NCI-H2081 (cell line): ENCODE measurements at places on chromosomes 1 and 21.

DNA sequence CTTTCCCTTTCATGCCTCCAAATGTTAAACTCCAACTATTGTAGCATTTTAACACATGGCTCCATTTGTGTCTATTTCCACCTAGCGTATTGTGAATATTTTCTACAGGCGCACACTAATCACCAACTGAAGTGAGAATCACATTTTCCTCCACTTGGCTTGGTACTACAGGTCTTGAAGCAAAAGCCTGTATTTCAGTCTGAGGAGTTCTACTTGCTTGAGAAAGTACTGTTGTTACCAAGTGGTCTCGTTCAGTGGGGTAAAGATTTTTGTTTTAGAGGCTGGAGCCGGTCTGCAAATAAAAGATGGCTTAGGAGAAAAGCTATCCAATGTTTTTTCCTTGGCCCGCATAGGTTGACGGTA is 550 bp upstream of the PTBP2 start:
- no peak for DNase-seq

DNA sequence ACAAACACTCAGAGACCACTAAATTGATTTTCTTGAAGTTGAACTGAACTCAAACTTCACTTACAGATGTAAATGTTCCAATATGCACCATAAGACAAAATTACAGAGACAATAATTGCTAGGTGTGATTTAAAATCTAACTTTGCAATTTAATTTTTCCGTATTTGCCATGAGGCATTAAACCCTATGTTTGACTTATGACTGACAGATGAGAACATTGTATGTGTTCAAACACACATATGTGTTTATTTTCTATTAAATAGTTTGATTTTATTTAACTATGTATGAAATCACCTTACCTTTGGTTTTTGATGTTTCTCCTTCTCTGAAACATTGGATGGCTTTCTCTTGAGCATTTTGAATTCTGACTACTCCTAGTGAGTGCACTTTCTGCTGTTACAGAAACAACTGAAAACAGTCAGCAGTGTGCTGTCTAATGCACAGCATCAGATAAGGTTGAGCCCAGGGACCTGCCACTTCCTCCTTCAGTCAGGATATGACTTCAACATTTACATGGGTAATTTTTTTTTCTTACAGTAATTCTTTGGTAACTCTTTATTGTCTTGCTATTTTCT is at the start of gene SAMSN1:
Gene SAMSN1 (minus strand): TSS at position 410 of the 575 bp plus-strand sequence. CDS start 54 bp downstream, at position 356.
- no peak for DNase-seq

DNA sequence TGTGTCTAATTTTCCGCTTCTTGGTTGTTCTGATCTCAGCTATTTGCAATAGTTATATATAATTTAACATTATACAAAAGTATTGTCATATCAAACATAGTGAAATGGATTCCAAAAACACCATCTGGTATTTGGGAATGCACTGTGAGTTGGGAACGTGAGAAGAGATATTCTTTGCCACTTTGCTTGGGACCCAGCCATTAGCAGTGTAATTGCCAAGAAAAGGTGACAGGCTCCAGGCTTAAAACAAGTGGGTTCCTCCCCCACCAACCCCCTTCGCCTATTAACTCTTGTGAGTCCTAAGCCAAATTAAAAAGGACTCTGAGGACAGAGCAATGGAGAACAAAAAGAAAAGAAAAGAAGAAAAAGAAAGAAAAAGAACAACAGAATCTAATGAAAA is 186.7 kb upstream of the NFIA start:
- no peak for DNase-seq

DNA sequence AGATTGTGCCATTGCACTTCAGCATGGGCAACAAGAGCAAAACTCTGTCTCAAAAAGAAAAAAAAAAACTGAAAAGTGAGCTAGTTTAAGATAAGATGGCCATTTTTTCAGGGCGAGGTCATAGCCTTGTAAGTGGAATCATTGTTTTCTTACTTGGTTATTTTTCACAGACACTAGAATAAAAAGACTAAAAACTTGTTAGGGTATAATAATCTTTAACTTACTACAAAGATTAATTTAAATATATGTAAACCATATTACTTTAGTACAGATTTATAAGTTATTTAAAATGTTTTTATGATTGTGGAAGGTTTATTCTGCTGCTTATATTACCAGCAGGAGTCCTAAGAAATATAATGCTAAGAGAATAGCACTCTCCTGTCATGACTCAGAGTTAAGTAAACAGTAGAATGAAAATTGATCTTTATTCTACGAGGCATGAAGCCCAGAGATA is 23.5 kb downstream of the ANGPTL1 start:
- DNase-seq = peak; percentile 26

DNA sequence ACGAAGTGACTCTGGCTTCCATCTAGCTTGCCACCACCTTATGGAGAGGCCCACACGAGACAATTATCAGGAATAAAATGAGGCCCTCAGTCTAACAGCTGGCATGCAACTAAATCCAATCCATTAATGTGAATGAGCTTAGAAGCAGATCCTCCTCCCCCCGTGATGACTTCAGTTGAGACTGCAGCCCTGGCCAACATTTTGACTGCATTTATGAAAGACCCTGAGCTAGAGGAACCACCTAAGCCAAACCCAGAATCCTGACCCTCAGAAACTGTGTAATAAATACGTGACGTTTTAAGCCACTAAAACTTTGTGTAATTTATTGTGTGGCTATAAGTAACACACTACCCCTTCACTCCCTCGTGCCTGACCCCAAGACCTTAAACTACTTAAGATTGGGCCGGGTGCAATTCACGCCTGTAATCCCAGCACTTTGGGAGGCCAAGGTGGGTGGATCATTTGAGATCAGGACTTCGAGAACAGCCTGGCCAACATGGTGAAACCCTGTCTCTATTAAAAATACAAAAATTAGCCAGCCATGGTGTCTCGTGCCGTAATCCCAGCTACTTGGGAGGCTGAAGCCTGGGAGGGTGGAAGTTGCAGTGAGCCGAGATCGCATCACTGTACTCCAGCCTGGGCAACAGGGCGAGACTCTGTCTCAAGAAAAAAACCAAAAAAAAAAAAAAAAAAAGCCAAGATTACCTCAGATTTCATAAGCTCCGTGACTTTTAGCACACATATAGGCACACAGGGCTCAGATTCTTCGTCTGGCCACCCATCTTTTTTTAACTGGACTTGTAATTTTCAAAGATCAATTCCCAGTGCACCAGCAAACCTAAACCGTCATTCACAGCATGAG is 72.5 kb downstream of the ENAH start:
- DNase-seq = no peak

DNA sequence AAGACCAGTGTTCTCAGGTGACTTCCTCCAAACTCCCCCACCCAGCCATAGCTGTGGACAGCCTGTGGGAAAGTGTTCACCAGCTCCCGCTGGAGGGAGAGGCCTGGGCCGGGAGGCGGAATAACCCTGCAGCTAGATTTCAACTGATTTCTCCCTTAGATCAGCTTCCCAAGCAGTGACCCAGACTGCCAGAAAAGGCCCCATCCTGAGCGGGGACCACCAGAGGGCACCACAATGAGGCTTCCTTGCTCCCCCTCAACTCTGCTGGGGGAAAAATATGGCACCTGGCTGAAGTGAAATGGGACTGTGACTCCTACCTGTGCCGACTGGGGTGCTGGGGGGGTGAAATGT is 50.8 kb downstream of the RHBG start:
- DNase-seq = no peak

DNA sequence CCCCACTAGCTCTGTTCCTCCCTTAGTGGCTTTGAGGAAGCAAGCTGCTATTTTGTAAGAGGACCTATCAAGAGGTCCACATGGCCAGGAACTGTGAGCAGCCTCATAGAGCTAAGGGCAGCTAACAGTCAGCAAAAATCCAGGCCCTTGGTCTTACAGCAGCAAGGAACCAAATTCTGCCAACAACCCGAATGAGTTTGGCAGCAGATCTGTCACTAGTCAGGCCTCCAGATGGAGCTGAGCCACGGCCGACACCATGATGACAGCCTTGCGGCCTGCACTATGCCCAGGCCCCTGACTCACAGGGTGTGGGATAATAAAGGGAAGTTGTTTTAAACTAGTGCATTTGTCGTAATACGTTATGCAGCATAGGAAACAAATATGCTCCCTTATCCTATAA is 28.0 kb upstream of the H3-3A start:
- no peak for DNase-seq

- DNase-seq = no peak
Measured at GRCh38 chr1:223870617-223871574, 25.1 kb upstream of the TP53BP2 start.

DNA sequence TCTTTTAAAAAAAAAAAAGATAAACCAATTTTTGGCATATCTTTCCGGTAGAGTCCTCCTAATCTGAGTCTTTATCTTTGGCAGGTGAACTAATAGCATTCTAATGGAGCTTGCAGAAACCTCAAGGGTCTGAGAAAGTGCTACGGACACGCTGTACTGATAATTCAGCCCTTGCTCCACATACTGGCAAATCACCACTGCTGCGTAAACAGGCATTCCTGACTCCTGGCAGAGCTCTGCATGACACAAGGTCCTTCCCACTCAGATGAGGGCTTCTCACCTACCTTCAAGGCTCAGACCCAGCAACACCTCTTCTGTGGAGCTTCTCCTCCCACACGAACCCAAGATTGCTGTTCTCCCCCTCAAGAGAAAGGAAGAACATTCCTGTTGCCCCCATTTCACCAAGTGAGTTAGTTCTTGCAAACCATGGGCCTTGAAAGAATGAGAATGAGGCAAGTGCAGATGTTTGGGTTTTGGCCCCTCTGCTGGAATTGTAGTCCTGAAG is 48.0 kb downstream of the LYST start:
- DNase-seq = no peak

DNA sequence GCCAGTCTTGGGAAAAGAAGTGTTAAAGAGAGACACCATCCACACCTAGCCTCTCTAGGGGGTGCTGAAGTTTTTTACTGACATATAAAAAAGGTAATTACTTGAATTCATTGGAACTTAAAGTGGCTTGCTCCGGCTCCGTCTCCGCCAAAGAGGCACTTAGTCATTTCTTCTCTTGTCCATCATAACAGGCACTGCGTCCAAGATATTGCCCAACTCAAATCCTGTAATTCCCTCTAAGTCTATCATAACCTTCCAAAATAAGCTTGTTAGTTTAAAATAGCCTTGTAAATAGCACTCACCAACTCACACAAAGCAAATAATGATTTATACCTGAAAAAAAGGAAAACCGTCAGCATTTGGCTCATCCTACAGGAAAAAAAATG is 160.5 kb downstream of the ZBTB18 start:
- no peak for DNase-seq

DNA sequence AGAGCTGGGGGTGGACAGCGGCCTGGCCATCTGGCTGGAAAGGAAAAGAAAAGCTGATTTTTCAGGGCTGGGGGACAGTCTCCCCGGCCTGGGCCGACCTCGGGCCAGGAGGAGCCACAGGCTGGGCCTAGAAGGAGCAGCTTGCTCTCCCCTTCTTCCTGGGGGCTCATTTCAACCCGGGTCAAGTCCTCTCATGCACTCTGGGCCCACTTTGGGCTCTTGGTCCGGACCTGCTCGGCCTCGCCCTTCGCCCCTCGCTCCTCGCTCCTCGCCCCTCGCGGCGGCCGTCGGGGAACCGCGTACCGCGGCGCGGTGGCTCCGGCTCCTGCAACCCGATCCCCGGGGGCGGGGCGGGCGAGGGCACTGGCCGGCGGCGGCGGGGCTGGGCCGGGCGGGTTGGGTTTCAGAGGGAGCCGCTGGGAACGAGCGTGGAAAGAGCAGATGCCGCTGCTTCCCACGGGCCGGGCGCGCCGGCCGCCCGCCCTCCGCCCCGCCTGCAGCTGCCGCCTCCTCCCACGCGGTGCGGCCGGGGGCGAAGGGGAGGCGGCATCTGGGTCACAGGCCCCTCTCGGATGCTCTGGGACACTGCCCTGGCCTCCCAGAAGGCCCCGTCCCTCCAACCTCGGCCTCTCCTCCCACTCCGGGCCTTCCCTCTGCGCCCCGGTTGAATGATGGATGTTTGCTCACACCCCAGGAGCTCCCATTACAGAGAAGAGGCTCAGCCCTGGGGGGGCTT is 6.6 kb downstream of the HEYL start:
- no peak for DNase-seq

- no peak for DNase-seq
Measured at GRCh38 chr1:6703016-6703415, 1.4 kb upstream of the DNAJC11 start.

GRCh38 chr1:53110370-53111072 is 31.9 kb downstream of the SLC1A7 start:
- no peak for DNase-seq

DNA sequence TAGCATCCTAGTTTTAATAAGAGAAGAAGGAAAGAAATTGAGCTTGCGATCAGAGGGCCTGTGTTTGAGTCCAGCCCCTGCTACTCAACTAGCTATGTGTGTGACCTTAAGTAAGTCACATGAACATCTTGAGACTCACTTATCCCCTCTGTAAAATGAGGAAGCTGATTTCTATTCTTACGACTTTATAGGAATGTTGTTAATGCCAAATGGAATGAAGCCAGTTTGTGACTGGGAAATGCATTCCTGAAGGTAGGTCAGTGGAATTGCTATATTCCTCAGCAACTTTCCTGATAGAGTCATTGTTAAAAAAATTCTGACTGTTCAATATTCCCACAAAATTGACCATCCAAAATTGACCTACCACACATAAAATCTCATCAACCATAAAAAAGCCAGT is 14.9 kb downstream of the FASLG start:
- DNase-seq = no peak

DNA sequence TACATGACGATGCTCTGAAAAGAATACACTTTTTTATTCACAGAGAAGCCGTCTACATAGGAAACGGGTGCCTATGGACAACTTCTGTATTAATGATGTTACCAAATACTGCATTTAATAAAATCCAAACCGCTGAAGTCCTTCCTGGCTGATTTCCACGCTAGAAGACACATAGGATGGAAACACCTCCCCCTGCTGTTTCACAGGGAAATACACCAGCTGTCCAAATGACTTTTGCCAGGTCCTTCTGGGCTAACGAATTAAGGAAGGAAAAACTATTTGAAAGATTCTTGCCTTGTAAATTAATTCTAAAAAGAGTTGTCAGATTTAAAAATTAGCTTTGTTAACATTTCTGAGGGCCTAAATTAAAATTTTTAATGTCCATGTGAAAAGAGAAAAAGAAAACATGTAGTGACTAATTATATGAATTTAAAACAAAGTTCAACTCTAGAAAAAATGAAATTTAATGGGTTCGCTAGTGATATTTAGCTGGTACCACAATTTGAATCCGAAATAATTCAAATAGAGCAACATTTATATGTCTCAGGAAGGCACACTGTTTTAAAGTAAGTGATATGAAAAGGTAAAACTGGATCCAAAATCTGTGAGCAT is 146.0 kb downstream of the RERE start:
- DNase-seq = peak; percentile 39
